ENCODE measurements at places on chromosomes 5 and 9.

GRCh38 chr9:97321691-97322090 lies 14.2 kb downstream of the CCDC180 start:
- DNase-seq: no peak

GRCh38 chr5:32625547-32625946 lies 40.2 kb downstream of the SUB1 start:
- DNase-seq: no peak

DNA sequence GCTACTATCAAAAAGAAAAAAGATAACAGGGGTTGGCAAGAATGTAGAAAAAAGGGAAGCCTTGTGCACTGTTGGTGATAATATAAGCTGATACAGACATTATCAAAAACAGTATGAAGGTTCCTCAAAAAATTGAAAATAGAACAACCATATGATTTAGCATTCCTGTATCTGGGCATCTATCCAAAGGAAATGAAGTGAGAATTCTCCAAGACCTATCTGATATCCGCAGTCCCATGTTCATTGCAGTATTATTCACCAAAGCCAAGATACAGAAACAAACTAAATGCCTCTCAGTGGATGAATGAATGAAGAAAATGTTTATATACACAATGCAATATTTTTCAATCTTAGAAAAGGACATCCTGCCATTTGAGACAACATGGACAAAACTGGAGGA lies 1943.3 kb downstream of the MAT2B start:
- no peak for DNase-seq

GRCh38 chr5:128121651-128122050 lies 38.1 kb downstream of the SLC12A2 start:
- no peak for DNase-seq

DNA sequence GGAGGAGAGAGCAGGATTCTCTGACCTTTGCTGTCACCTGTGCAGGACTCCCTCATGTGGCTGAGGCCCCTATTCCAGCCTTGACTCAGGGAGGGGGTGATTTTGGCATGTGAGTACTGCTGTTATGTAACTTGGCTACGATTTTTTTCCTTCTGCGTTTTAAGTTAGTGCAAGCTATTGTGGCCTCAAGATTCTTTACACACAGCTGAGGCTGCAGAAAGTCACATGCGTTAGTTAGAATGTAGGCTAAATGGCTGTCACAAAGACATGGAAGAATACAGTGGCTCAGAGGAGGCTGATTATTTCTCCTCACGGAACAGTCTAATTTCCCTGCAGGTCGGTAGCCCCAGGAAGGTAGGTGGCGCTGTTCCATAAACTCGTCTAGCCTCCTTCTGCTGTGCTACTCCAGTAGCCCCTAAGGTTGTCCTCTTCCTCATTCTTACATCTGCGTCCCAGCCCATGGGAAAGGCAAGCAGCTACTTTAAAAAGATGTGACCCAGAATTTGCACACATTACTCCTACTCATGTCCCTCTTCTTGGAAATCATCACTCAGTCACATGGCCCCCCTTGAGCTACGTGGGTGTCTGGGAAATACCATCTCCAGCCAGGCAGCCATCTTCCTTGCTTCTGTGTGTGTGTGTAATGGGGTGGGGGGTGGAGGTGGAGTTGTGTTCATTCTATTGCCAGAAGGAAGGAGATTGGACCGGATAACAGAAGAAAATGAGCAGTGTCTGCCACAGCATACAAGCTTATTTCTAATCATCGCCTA lies 486.6 kb downstream of the CCDC171 start:
- DNase-seq: no peak

- DNase-seq: no peak
Measured at GRCh38 chr9:13386935-13387733, 107.6 kb upstream of the MPDZ start.

GRCh38 chr9:93964685-93965084 lies 9.5 kb upstream of the BARX1 start:
- no peak for DNase-seq

GRCh38 chr9:36992501-36993316 lies 41.4 kb downstream of the PAX5 start:
- no peak for DNase-seq

DNA sequence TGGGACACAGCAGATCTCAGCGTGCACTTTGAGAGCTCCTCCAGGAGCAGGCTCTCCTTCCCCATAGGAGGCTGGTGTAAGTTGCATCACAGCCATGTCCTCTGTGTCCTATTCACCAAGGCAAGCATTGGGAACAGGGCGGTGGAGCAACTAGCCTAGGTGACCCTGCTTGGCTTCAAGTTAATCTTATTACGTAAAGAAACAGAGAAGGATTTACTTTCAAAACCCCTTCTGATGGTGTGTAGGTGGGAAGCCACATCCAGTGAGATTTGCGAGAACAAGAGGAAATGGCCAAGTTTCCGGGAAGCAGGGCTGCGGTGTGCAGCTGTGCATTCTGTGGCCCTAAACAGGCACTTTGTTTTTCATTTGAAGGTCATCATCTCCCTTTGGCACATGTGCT lies 80.2 kb downstream of the TRIO start:
- no peak for DNase-seq

- no peak for DNase-seq
Measured at GRCh38 chr9:6049798-6050197, 34.4 kb upstream of the RANBP6 start.

GRCh38 chr9:19800884-19801283 lies 12.0 kb upstream of the SLC24A2 start:
- DNase-seq: no peak

GRCh38 chr5:1166370-1166769 lies 35.0 kb upstream of the SLC6A19 start:
- DNase-seq: no peak

- no peak for DNase-seq
Measured at GRCh38 chr9:74589576-74589975, 92.4 kb downstream of the RORB start.

- DNase-seq: no peak
Measured at GRCh38 chr5:125654392-125654791, 768.8 kb upstream of the GRAMD2B start.

GRCh38 chr5:132363431-132364112 lies 5.9 kb upstream of the SLC22A5 start:
- no peak for DNase-seq

- DNase-seq: no peak
Measured at GRCh38 chr5:176538230-176538988, 1.2 kb upstream of the RNF44 start.

DNA sequence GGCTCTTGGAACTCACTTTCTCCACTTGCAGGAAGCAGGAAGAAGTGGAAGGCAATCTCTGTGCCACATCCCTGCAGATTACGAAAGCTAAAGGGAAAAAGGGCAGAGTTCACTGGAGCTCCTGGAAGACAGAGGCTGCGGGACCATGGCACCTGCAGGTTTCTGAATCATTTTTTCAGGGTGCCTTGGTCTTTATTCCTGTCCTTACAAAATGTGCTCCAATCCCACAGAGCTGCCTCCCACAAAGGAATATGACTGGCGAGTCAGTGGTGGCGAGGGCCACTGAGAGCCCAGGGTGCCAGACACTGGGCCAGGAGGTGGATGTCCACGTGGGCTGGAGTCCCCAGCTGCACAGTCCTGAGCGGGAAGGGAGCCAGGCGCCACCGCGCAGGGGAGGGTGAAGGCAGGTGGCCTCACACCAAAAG lies 183.0 kb downstream of the FANCC start:
- no peak for DNase-seq

DNA sequence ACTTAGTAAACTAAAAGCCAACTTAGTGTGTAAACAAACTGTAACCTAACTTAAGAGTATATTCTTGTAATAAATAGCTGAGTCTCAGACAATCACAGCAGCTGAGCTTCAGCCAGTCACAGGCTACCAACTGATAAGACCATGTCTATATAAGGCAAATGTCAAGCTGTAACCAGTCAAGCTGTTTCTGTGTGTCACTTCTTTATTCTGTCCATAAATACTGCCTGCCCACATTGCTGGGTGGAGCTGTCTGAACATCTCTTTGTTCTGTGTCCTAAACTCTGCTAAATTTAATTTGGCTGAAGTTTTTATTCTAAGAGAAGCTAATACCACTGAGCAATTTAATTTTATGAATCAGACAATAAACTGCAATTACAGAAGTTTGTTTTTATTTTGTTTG lies 412.1 kb upstream of the CDH10 start:
- DNase-seq: no peak

DNA sequence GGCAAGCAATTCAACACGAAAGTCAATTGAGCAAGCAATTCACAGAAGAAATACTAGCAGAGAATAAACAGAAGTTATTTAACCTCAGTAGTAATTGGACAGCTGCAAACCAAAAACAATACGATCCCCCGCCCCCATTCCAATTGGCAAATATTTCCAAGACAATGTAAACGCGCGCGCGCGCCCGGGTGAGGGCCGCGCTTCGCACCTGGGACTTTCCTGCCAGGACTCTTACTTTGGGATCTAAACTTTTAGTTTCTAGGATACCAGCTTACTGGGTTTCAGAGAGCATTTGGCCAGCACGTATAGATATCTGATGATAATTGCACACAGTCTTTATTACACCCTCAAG lies 8.6 kb downstream of the RUFY1 start:
- no peak for DNase-seq

DNA sequence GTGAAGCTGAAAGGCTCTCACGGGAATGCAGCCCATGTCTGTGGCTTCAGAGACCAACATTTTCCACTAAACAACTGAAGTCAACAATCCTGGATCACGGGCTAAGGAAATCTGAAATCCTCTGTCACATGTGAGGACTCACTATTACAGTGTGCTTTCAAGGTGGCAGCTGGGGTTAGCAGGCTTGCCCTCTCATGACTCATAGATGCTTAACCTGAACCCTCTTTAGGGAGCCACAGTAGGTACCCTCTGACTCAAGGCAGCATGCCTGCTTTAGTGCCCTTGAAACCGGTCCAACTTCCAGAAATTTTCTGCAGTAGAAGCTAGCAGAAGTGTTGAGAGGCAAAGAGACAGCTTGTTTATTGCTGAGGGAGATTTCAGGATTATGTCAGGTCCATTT lies 232.5 kb downstream of the GABRB2 start:
- DNase-seq: no peak

GRCh38 chr5:90113108-90113507 lies 296.4 kb downstream of the CETN3 start:
- DNase-seq: no peak

GRCh38 chr5:1489754-1490153 lies 34.0 kb downstream of the LPCAT1 start:
- DNase-seq: no peak

DNA sequence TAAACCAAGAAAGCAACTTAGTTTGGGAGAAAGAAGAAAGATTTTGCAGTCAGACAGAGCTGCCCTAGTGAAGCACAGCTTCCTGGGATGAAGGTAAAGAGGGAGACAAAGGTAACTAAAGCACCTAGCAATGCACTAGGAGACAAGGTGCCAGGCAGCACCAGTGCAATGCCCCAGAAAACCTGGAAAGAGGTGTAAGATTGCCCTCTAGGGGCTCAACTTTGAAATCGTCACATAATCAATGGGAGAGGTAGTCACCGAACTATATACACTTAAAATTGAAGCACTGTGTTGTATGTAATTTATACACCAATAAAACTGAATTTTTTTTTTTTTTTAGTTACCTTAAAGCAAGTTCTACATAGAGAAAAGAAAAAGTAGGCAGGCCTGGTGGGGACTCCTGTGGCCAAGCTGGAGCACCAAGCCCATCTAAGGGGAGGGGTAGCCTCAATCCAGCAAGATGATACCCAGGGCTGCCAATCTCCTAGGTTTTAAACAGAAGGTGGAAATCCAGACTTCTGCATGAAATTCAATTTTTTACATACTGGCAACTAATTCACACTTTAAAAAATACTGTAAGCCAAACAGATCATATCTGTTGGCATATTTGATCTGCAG lies 48.2 kb downstream of the CDK5RAP2 start:
- DNase-seq: no peak

GRCh38 chr5:78829811-78830527 lies 155.1 kb downstream of the ARSB start:
- no peak for DNase-seq

DNA sequence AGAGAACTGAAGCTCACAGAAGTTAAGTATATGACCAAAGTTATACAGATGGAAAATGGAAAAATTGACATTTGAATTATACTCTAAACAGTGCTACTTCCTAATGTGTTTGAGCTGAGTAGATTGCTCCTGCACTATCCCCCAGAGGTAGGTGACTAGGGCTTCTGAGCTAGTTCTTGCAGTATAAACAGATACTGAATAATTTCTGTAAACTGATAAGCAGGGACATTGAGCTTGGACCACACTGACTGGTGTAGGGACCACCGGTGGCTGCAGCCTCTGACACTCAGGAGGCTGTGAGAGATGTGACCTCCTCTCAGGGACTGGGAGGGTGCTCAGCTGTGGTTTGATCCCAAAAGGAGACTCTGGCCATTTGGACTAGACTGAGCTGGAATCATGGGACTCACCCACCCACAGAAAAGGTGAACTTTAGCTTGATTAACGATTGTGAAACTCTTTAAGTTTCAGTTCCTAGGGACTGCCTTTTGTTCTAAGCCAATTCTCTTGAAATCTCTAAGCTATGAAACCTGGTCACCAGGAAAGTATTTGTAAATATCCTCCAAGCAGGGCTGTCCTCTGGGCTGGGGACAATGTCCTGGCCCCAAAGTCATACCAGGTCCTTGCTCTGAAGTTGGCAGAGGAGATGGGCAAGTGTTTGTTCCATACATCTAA lies 291.5 kb downstream of the SEC61B start:
- DNase-seq: no peak

- no peak for DNase-seq
Measured at GRCh38 chr5:7676455-7676854, 174.5 kb downstream of the CFAP90 start.

GRCh38 chr5:176664886-176665285 lies 17.6 kb downstream of the TSPAN17 start:
- DNase-seq: no peak

GRCh38 chr9:98457726-98458370 lies 202.4 kb upstream of the TBC1D2 start:
- DNase-seq: no peak

DNA sequence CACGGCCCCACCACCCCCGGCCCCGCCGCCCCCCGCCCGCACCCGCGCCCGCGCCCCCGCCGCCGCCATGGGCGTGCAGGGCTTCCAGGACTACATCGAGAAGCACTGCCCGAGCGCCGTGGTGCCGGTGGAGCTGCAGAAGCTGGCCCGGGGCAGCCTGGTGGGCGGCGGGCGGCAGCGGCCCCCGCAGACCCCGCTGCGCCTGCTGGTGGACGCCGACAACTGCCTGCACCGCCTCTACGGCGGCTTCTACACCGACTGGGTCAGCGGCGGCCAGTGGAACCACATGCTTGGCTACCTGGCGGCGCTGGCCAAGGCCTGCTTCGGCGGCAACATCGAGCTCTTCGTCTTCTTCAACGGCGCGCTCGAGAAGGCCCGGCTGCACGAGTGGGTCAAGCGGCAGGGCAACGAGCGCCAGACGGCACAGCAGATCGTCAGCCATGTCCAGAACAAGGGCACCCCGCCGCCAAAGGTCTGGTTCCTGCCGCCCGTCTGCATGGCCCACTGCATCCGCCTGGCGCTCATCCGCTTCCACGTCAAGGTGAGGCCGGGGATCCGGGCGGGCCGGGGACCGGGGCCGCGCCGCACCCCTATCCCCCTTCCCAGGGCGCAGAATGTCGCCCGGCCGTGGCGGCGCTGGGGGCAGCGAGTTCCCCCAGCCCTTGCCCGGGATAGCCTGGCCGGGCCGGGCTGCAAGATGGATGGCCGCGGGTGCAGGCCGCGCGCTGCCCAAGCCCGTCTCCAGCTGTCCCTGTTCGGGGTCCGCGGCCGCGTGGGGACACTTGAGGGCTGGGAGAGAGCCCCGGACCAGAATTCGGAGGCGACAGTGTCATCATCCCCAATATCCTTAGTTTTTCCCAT lies 594 bp downstream of the FAM120A start:
- peak; percentile 9 for DNase-seq

Data from activated CD4-positive, CD25-positive, alpha-beta regulatory T cell (primary cell).